ENCODE measurements at places on chromosomes 7 and 10.

DNA sequence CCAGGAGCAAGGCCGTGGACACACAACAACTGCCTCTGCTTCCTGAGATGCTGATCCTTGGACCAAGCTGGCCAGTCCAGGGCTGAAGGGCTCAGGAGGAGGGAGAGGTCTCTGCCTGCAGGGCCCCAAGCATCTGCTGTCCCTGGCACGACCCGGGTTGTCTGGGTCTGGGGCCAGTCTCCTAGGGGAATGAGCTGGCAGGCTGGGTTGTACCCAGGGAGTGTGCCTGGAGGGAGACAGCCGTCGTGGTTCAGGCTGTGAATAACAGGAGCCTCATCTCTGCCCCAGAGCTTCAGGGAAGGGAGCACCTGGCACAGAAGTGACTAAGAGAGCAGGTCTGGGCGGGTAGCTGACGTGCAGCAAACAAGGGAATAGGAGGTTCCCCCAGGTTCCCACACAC lies 17.9 kb upstream of the SERPINE1 start:
- no peak for DNase-seq

DNA sequence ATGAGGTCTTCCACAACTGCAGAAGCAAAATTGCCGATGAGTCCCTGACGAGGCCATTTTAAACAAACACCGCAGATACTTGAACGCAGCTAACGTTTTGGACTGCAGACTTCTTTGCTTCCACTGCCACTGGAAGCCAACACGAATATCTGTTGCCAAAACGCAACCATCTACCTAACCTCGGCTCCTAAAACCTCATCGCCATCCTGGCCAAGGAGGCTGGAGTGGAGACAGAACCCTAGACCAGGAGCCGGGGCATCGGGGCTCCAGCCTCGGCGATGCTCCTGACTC lies 493 bp downstream of the WDR91 start:
- no peak for DNase-seq

- no peak for DNase-seq
These were observed 2.4 kb upstream of the VDAC2 start for GRCh38 chr10:75208181-75208580.

- DNase-seq, result peak; percentile 52
These were observed 514.8 kb downstream of the DNAJB6 start for GRCh38 chr7:157851501-157852067.

- no peak for DNase-seq
These were observed 18.1 kb downstream of the NOC3L start for GRCh38 chr10:94344522-94345122.

DNA sequence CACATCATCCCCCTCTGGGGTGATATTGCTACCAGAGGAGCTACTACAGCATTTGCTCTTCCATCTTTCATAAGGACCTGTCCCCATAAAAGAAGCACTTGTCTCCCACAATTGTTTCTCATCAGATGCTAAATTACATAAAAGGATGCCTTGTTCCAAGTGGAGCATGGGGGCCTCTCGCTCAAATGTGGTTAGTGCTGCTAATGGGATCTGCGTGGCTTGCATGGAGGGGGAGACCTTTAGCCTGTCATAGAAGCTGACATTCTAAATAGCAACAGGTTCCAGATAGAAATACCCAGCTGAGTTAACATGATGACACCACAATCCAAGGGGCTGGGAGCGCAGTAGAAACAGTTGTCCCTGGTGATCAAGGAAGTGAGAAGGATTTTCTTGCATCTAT lies 257.9 kb downstream of the SFMBT2 start:
- no peak for DNase-seq

GRCh38 chr10:33974976-33975478 lies 640.6 kb upstream of the NRP1 start:
- DNase-seq, result no peak

DNA sequence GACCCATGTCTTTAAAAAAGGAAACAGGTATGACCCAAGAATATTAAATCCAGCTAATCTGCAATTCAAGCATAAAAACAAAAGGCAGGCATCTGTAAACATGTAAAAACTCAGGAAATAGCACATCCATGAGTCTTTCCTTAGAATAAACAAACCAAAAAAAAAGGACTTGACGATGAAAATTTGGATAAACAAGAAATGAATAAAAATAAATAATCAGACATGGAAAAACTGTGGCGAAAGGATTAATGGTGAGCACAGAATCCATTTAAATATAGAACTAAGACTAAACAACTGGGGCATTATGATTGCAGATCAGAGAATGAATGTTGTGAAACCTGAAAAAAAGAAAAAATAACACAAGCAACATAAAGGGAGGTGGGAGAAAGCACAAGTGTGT lies 170.1 kb downstream of the DOCK4 start:
- no peak for DNase-seq

DNA sequence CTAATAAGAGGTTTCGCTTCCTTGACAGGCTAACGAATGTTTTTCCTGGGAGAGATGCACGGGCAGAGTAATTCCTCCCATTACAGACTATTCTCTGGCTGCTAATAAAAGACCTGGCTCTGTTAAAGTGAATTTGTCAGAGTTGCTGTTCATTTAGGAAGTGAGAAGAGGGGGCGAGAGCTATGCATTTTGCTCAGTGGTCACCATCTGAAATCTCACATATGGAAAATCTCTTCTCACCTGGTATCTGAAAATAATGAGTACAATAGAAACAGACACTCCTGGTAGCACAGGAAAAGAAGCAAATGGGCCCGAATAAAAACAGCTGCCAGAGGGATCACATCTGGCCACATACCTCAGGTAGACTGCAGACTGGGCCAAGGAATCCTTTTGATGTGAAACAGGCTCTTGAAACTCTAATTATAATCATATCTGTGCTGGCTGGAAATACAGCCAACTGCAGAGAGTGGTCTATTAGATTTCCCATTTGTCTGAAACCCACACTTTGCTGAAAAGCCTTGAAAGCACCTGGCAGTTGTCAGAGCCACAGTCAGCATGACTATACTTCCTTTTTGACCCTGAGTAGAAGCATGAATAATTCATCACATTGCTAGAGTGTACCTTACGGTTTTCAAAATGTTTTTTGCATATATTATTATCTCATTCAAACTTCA lies 33.6 kb downstream of the AOAH start:
- DNase-seq, result no peak

DNA sequence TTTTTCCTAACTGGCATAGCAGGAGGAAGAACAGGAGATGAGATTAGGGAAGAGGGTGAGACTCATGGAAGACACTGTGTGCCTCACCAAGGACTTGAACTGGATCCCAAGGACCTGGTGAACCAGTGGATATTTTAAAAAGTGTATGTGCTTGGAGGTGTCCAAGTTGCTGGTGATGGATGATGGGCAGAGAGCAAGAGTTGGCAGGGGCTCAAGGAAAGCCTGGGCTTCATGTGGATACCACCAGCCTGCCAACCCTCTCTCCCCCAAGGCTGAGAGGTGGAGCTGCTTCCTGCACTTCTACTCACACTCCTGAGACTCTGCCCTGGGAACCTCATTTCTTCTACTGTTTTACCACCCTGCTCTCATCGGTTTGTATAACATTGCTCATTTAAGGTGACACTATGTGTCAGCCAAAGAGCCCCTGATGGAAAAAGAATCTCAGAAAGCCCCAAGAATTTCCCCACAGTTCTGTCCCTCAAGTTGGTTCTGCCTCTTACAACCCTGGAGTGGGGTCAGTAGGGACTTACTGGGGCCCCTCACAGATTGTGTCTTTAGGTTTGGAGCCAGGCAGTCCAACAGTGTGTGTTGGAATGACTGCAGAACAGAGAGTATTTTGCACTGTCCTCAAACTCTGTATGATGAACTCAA lies 56.2 kb upstream of the PDCD4 start:
- DNase-seq, result no peak

- no peak for DNase-seq
These were observed 78.6 kb upstream of the C10orf90 start for GRCh38 chr10:126749015-126749655.

DNA sequence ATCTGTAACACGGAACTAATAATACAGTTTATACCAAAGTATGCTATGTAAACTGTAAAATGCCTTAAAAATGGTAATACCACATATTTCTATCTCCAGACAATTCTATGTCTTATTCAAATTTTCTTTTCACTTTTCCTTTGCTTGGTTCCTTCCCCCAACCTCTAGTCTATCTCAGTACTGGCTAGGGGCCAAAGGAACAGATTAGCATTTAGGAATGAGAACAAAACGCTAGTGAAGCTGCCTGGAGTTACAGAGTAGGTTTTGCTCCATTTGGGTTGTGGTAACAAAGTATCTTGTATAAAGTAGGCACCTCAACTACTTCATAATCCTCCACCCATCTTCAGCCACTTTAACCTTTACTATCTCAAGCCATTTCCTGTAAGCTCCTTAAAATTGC lies 94.1 kb downstream of the HBP1 start:
- DNase-seq, result no peak
